ENCODE measurements at places on chromosomes 5 and 9.

DNA sequence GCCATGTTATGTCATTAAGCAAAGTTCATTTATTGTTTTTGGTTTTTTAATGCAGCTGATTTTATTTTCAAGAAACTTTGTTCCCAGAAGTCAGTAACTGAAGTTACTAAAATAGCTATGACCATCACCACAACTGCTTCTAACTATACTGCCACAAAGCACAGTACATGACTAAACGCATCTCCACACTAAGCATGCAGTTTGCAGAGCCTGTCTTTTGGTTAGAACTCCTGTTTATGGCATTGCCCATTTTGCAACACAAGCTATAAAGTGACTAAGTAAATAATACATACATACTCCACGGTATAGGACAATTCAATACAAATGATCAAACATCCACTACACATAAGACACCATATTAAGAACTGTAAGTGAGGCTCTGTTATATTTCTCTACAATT, 109.7 kb downstream of the MLLT3 start:
- DNase-seq: no peak

- DNase-seq: no peak
Measured at GRCh38 chr5:522899-523440, 1.3 kb downstream of the SLC9A3 start.

GRCh38 chr5:66560371-66560770, 35.8 kb upstream of the MAST4 start:
- no peak for DNase-seq

- DNase-seq: no peak
Measured at GRCh38 chr9:109473329-109473728, 24.8 kb downstream of the PTPN3 start.
